ENCODE measurements at places on chromosomes 7 and 10.

- DNase-seq = no peak
These were observed at the start of gene GPRIN2 for GRCh38 chr10:46556515-46557318. GPRIN2 (minus strand) TSS chr10:46556658; CDS start chr10:46550736, 5,922 bp downstream.

DNA sequence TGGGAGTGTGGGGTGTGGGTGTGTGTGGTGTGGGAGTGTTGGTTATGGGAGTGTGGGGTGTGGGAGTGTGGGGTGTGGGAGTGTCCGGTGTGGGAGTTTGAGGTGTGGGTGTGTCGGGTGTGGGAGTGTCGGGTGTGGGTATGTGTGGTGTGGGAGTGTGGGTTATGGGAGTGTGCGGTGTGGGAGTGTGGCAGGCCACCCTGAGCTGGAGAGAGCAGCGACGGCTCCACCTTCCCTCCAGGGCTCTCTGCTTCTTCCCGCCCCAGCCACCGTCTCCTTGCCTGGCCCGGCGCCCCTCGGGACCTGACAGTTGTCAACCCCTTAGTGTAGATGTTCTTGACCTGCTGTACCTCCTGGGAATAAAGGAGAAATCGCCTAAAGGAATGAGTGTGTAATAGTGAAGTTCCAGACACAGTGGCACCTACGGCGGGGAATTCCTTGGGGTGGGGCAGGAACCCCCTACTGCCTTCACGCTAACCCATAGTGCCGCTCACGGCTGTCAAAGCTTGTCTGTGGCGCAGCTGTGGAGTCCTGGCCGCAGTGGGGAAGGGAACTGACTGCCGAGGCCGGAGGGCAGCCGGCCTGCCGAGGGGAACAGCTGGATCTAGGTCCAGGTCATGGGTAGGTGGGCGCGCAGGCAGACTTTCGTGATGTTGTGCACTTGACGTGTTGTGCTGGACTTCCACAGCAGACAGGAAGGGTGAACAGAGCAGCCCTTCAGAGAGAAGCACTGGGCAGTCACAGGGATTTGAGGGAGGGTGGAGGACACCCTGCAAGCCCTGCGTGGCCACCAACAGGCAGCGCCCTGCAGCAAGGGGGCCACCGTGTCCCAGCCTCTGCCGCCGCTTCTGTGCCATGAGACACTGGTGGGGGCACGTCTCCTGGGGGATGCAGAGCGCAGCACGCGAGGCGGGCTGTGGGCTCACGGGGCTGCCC, 49.0 kb upstream of the EN2 start:
- DNase-seq = no peak

- DNase-seq = no peak
These were observed 56.0 kb downstream of the TNRC18 start for GRCh38 chr7:5367661-5368060.

GRCh38 chr10:116670706-116671105, 50.0 kb downstream of the PNLIPRP2 start:
- no peak for DNase-seq

DNA sequence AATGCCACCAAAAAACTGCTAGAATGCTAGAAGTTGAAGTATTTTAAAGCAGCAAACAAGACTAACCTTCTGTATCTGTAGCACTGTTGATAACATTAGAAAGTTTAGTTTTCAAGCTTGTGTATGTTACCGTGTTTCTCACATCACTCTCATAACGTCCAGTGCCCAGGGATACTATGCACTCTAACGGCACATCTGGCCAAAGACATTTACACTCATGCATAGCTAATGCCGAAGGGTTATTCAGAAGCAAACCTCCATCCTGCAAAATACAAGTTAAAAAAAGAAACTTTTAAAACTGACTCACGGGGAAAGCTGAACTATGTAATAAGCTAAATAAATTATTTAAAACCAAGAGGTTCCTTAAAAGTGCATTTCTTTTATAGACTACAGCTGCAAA, 22.9 kb upstream of the NRCAM start:
- DNase-seq = no peak

DNA sequence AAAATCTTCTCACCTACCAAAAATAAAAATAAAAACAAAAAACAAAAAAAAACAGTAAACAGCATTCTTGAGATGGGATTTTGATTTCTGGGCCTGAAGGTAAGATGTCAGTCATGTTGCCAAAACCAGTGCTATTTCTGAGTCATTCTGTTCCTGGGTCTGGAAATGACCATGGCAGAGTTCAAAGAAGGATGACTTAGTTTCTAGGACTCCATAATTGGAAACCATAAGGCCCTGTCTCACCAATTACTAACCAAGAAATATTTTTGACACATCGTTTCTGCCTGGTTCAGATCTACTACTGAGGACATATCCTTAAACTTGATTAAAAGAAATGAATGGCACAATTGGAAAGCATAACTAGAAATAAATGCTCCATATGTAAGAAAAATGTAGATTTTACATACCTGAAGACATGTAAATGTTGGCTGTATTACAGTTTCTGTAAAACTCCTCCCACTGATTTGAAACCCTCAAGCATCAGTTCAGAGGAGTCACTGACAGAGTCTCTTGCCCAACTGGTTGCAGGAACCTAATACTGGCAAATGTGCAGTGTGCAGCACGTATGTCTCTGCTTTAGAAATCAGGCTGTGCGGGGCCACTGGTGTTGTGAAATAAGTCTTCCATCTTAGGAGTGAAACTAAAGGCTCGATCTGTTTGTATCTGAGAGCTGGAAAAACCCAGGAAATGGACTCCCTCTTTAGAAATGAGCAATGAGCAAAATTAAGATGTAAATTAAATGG, 84.8 kb upstream of the EGR2 start:
- no peak for DNase-seq

- DNase-seq = no peak
These were observed 172.6 kb upstream of the NRP1 start for GRCh38 chr10:33506838-33507661.

GRCh38 chr7:41346878-41347277, 356.0 kb downstream of the INHBA start:
- DNase-seq = no peak

GRCh38 chr7:30503274-30504212, 1.1 kb downstream of the GGCT start:
- no peak for DNase-seq

GRCh38 chr7:47796347-47796746, 151.9 kb downstream of the PKD1L1 start:
- DNase-seq = no peak

- DNase-seq = no peak
These were observed 408.6 kb upstream of the PRKCQ start for GRCh38 chr10:6988654-6989053.

GRCh38 chr10:43044961-43045621, 31.8 kb upstream of the RET start:
- DNase-seq = no peak

DNA sequence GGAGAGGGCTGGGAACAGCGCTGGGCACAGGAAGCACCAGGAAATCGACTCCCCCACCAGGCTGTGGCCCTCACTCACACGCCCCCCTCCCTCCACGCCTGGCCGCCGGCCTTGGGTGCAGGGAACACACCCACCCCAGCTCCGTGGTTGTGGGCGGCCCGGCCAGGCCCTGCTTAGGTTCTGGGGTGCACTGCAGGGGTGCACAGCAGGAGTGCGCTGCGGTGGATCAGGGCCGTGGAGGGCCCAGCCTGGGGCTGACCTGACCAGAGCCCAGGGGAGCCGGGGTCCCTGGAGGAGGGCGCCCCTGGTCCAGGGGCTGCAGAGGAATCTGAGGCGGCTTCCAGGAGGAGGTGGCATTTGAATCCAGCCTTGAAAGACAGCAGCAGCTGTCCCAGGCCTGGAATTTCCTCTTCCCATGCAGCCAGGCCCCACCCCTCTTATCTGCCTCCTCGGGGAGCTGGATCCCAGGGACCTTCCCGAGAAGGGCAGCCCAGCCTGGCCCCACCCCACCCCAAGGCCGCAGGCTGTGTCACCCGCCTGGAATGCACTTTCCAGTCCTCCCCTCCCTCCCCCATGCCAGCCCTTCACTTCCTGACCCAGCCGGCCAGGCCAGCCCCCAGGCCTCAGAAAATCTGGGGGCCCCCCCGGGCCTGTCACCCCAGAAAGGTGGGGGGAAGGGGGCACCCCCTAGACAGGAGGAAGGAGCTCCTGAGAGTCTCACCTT, 18.4 kb upstream of the PDGFA start:
- DNase-seq = no peak

DNA sequence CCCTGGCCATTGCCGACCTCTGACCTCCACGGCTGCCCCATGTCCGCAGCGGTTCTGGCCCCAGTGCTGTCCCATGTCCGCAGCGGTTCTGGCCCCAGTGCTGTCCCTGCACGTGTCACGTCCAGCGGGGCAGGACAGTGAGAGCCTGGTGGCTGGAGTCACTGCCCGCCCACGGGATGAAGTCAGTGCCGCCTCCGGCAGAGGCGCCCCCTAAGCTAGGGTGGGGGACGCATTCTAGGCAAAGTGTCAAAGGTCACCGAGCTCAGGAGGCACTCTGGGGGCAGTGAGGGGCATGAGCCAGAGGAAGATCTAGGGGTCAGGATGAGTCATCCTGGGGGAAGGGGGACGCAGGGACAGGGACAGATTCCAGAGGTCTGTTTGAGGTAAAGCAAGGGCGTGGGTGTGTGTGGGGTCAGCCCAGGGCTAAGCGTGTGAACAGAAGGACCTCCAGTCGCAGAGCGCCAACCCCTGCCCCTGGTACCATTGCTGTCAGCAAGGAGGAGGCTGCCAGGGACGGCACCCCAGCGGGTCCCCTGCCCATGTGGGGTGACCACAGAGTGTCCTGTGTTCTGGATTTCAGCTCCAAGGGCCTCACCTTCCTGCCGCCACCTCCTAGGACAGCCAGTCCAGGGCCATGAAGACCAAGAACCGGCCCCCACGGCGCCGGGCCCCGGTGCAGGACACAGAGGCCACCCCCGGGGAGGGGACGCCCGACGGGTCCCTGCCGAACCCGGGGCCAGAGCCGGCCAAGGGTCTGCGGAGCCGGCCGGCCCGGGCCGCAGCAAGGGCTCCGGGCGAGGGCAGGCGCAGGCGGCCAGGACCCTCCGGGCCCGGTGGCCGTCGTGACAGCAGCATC, 665 bp downstream of the BHLHA15 start:
- no peak for DNase-seq

DNA sequence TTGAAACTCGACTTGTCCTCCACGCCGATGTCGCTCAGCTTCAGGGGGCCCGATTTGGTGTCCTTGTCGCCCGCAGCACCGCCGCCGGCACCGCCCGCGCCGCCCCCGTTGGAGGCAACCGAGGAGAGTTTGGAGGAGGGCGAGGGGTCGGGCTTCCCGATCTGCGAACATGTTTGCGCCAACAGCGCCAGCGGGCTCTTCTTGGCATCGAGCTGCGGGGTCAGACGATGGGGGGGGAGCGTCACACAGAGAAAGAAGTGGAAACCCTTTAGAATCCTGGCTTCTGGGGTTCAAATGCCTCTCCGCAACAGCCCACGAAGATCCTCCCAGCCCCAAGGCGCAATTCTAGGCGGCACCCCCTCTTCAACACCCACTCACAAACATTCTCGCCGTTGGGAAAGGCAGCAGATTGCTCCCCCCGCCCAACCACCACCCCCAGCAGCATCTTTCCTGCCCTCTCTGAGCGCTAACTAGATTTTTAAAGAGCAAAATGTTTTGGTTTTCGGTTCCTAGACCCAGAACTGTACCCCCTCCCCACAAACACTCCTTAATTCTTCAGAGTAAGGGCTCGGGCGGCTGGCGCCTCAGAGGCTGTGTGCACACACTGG, 1.3 kb downstream of the ZNF503 start:
- DNase-seq = no peak

DNA sequence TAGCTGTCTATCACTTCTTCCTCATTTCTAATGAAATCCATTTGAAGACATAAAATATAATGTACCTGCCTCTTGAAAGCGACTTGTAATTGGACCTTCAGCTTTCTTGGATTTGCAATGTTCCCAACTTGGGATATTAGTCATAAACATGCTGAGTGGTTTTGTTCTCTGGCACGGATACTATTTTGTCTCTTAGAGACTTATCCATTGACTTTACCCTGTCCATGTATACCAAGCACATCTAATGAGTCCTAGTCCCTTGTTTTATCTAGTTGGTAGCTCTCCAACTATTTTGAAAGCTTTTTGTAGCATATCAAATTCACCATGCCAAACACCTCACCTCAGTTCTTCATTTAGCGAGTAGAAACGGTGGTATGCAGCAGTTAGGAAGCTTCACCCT, 18.9 kb downstream of the PLEKHS1 start:
- DNase-seq = no peak

GRCh38 chr10:78640796-78641636, 427.8 kb upstream of the ZMIZ1 start:
- no peak for DNase-seq

DNA sequence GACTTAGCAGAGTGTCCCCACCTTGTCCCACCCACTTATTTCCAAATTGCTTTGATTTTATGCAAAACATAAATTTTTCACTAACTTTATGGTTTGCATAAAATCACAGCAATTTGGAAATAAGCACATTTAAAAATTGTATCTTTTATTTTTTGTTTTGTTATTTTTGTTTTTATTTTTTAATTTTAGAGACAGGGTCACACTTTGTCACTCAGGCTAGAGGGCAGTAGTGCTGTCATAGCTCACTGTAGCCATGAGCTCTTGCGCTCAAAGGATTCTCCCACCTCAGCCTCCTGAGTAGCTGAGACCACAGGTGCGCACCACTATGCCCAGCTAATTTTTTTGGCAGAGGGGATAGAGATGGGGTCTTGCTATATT, 43.2 kb downstream of the APBB1IP start:
- DNase-seq = no peak

DNA sequence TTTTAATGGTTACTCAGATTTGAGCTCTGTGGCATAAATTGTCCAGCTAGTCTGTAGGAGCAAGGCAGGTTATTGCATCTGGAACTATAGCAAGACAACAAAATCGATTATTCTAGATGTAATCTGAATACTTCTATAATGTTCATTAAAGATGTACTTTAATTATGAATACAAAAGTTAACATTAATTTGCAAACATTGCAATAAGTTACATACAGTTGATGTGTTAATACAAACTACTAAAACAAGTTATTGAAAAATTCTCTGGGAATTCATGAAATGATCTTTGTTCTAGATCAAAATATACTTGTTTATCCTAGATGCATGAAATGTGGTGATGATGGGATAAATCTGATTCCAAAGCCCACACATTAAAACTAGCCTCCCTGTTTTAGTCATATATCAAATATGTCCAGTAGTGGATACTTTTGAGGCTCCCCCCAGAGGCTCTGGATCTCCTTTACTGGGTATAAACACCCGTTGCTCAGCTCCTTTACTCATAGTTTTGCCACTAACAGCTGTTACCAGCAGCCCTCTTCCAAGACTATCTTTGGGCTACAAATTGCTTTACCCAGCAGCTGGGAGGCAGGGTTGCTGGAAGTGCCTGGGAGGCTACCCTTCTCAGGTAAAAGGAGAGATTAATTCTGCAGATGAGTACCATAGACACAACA, 78.1 kb downstream of the ARL4A start:
- no peak for DNase-seq

- peak; percentile 42 for DNase-seq
These were observed at the start of gene SPAG6 for GRCh38 chr10:22345301-22346095. SPAG6 (plus strand) TSS chr10:22345496; CDS start chr10:22345612, 116 bp downstream.
